ENCODE measurements at places on chromosomes 1 and 21.

- DNase-seq, result no peak
Measured at GRCh38 chr1:231564373-231564772, 35.9 kb downstream of the TSNAX start.

DNA sequence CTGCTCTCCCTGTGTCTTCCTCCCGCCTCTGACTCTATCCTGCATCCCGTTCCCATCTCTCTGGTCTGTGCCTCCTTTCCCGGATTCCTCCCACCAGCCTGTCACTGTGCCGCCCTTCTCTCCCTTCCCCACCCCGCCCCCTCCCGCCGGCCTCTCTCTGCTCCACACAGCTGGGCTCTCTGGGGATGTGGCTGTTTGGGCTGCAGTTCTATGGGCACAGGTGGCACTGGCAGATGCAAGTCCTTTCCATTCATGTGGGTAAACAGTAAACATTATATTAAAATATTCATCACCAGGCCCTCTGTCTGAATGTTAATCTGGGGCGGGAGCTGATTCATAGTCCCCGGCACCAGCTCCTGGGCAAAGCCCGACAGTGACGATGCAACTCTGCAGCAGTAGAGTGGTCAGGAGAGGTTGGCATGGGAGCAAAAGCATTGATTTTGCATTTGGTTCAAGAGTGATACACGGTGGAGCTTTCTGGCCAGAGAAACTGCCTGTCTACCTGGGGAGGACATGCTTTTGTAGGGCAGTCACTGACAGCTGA, 249.3 kb downstream of the TNR start:
- DNase-seq, result no peak

GRCh38 chr21:32611471-32611997, 643 bp downstream of the CFAP298 start:
- no peak for DNase-seq

- no peak for DNase-seq
Measured at GRCh38 chr1:225250432-225250831, 177.4 kb downstream of the LBR start.

DNA sequence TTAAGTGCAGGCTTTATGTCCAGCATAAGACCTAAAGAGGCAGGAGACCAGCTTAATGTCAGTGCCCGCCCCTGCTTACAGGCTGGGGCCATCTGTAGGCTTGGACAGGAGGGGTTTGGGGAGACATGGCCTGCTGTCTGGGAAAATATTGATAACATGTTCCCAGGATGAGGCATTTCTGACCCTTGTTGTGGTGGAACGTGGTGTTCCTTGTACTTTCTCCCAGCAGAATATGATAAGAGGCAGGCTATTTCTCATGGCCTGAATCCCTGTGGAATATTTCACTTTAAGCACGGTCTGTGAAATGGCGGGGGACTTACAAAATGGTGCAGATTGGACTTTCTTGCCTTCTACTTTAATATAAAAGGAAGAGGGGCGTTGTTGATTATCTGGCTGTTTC, 41.9 kb upstream of the PLA2G5 start:
- no peak for DNase-seq

- no peak for DNase-seq
Measured at GRCh38 chr1:23585321-23586022, 26.2 kb upstream of the ID3 start.

GRCh38 chr21:45347712-45348499, 57.1 kb upstream of the COL18A1 start:
- no peak for DNase-seq

DNA sequence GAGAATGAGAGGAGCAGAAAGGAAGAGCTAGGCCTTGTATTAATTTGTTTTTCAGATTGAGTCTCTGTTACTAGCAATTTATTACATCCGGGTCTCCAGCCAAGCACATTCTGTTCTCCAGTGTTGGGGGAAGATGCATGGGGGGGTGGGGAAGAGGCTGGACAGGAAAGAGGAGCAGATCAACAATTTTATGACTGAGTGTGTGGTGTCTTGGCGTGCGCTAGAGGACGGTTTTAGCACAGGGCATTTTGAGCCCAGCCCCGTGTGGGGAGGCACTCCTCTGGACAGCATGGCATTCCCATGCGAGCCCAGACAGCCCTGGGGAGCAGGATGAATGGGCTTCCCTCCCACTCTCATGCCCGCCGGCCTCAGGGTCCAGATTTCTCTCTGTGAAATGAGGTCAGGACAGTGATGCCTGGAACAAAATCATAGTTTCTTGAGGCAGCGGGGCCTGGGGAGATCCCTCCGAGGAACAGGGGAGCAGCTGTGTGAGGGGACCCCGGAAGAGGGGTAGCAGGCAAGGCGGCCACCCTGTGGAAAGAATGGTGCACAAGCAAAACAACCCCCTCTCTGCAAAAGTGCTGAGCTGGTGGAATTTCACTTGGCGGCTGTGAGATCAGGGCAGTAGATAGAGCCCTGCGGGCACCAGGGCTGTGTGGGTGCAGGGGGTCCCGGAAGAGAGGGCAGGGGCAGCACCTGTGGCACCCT, 16.3 kb downstream of the SOX13 start:
- no peak for DNase-seq

- no peak for DNase-seq
Measured at GRCh38 chr1:21126324-21126723, 50.4 kb downstream of the EIF4G3 start.

DNA sequence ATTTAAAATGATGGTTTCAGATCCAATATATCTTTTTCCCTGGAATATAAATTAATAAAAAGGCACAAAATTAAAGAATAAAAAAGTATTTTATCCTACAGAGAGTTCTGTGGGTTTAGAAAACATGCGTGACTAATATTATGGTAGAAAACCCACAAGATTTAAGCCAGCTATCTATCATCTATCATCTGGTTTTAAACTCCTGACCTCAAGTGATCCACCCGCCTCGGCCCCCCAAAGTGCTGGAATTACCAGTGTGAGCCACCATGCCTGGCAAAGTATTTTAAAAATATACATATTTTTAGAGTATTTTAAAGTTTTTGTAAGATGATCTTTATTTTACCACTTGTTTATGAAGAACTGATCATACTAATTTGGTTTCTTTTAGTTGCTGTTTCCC, 79.5 kb downstream of the NRIP1 start:
- DNase-seq, result no peak

- DNase-seq, result no peak
Measured at GRCh38 chr1:94235189-94236012, 2.0 kb downstream of the ARHGAP29 start.

GRCh38 chr1:92975551-92976232, 14.4 kb upstream of the DIPK1A start:
- DNase-seq, result no peak

DNA sequence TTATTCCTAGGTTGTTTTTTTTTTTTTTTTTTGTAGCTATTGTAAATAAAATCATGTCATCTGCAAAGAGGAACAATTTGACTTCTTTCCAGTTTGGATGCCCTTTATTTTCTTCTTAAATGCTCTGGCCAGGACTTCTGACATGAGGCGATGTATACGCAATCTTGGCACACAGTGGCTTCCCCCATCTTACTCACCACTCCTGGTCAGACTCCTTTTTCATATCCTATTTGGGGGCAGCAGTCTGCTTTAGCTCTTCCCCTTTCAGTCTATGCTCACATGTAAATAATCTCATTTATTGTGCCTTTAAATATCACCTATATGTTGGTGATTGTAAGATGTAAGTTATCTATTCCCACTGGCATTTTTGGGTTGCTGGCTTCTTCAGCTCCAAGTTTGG, 56.1 kb downstream of the SLAMF6 start:
- DNase-seq, result no peak

DNA sequence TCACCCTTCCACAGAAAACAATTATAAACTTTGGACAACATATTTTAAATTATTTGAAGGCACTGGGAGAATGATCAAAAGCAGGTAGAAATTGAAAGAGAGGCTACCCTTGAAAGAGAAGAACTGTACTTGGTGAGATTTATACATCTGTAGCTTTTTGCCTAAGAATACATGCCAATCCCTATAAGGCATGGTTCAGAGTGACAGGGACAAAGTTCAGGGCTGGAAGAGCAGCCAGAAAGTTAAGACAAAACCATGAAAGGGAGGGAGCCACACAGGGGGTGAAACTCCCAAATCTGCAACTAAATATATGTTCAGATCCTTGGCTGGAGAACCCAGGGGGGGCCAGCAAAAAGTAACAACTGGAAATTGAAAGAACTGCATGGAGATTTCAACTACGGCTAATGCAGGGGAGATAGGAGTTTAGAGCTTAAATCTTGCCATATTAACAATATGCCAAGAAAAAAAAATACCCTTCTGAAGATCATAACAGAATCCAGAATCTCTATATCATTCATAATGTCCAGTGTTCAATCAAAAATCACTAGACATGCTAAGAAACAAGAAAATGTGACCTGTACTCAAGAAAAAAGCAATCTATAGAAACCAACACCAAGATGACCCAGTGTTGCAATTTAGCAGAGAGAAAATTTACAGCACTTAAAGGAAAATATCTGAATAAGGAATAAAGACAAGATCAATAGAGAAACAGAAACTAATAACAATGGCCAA, 25.5 kb downstream of the PACC1 start:
- DNase-seq, result no peak

DNA sequence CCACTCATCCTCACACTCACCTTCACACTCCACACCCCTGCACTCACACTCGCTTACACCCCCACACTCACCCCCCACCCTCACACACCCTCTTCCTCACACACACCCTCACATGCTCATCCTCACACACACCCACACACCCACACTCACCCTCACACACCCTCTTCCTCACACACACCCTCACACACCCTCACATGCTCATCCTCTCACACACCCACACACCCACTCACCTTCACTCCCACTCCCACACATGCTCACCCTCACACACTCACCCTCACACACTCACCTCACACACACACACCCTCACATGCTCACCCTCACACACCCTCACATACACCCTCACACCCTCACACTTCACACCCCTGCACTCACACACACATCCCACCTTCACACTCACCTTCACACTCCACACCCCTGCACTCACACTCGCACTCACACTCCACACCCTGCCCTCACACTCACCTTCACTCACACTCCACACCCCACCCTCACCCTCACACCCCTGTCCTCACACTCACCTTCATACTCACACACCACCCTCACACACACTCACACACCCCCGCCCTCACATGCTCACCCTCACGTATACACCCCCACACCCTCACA, 42.6 kb upstream of the EDN2 start:
- DNase-seq, result no peak

GRCh38 chr21:41373253-41373652, 11.4 kb downstream of the MX2 start:
- DNase-seq, result no peak

GRCh38 chr21:27269644-27270043, 302.8 kb upstream of the ADAMTS5 start:
- no peak for DNase-seq

GRCh38 chr1:84386716-84387479, 11.4 kb upstream of the DNASE2B start:
- DNase-seq, result no peak

GRCh38 chr1:150210706-150211105, 25.2 kb downstream of the ANP32E start:
- no peak for DNase-seq

DNA sequence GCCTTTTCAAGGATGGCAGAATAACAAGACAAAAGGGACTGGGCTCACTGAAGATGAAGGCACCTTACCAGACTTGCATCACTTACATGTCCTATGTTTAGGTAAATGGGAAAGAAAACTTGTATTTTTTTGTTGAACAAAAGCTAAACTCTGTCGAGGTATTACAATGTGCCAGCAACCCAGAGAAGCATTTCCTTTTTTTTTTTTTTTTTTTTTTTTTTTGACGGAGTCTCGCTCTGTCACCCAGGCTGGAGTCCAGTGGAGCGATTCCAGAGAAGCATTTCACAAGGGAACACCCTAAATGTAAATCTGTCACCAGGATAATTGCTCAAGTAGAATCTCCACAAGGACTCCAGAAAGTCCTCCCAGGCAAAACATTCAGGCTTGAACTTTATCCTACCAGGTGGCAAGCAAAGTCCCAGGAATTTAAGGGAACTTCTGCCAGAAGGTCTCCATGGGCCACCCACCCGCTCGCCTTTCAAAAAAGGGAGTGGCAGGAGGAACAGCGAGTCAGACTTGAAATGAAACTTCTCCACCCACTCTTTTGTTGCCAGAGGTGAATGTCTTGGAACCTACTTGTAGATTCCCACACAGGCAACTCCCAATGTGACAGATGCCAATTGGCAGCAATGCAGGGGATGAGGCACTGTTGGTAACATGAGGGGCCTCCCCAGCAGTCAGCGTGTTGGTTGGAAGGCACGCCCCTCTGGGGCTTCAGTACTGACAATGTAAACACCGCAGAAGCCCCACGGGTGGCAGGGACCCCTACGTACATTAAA, 125.0 kb downstream of the TIAM1 start:
- DNase-seq, result no peak

GRCh38 chr1:184101141-184101540, 49.6 kb downstream of the TSEN15 start:
- no peak for DNase-seq

DNA sequence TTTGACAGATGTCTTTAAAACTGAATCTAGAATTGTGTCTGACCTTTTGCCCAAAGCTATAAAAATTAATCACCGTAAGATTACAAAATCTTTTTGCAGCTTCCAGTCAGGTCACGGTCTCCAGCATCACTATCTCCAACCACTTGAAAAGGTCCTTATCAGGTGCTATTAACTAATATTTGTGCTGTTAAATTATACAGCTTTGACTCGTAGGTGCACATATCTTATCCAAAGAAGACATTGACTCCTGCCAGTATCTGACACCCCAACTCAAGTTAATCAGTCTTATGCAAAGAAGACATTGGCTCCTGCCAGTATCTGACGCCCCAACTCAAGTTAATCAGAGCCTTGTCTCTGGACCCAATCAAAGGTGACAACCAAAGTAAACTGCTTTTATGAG, 19.9 kb upstream of the LYPD8 start:
- no peak for DNase-seq

DNA sequence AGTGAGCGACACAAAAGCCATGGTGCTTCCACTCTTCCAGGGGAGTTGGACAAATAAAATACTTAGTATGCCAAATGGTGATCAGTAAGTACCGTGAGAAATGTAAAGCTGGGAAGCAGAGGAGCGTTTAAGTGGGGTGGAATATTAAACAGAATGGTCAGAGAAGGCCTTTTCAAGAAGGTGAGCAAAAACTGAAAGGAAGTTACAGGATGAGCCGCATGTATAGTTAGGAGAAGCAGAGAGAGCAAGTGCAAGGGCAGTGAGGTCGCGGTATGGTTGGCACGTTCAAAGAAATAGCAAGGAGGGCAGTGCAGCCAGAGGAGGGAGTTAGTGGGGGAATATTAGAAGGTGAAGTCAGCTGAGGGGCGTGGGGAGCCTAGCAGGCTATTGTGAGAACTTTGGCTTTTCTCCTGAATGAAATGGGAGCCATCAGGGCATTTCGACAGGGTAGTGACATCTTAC, 748 bp upstream of the ATP6V0B start:
- DNase-seq, result no peak

DNA sequence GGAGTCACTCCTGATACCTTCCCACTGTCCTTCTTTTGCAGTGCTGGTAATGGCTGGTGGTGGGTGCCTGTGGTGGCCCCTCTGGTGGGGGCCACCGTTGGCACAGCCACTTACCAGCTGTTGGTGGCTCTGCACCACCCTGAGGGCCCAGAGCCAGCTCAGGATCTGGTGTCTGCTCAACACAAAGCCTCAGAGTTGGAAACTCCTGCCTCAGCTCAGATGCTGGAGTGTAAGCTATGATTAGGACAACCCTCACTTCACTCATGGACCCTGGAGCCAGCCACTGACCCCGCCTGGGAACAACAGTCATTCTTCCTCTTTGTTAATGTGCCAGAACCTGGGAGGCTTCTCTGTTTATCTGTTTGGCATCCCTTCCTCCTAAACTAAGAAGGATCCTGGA, 1.1 kb upstream of the ATP8B2 start:
- DNase-seq, result no peak

- DNase-seq, result no peak
Measured at GRCh38 chr21:27647921-27648320, 681.0 kb upstream of the ADAMTS5 start.

GRCh38 chr1:175839779-175840669, 96.6 kb upstream of the TNR start:
- no peak for DNase-seq

Measured in retinal pigment epithelial cell (primary cell).